ENCODE measurements at places on chromosomes 13 and 19.

GRCh38 chr19:57546513-57546912 is 13.2 kb downstream of the ZNF550 start:
- DNase-seq, result no peak

DNA sequence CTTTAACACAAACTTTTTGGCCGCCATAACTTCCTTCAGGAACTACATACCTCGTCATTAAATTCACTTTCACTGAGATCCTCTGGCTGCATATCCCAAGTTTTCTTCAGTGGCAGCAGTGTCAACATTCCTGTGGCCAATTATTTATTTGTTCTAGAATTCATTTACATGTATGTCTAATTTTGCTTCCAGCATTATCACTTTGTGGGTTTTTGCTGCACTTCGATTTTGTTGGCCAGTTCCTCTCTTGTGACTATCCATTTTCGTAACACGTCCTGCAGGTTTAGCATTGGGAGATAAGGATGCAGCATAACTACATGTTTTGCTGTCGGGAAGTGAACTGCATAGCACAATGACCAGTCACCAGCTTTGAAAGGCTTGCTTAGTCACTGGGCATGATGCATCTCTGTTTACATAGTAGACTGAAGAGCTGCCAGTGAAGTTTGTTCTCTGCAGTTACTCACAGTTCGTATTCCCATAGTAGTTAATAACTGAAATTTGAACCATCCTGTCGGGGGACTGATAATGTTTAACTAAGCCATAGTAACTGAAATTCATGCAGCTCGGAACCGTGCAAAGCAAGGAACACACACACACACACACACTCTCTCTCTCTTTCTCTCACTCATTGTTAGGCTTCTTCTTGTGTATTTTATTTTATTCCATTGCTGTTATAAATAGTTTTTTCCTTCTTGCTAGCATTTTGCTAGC is 28.3 kb downstream of the ZNF507 start:
- DNase-seq, result no peak

DNA sequence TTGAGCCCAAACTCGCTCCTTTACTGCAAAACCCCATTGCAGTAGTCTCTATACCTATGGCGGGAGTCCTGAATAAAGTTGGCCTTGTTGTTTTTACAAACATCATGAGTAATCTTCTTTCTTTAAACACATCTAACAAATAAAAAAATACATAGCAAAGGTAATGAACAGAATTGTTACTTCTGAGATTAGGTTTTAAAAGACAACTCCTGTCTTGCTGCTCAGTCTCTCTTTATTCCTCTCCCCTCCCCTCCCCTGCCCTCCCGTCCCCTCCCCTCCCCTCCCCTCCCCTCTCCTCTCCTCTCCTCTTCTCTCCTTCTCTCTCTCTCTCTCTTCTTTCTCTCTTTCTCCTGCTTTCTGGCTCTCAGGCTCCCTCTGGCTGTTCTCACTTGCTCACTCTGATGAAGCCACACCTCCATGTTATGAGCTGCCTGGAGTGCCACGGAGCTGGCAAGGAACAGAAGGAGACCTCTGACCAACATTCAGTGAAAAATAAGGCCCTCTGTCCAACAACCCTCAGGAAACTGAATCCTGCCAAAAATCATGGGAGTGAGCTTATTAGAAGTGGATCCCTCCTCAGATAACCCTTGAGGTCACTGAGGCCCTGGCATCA is 300.7 kb upstream of the MIR17HG start:
- DNase-seq, result no peak

DNA sequence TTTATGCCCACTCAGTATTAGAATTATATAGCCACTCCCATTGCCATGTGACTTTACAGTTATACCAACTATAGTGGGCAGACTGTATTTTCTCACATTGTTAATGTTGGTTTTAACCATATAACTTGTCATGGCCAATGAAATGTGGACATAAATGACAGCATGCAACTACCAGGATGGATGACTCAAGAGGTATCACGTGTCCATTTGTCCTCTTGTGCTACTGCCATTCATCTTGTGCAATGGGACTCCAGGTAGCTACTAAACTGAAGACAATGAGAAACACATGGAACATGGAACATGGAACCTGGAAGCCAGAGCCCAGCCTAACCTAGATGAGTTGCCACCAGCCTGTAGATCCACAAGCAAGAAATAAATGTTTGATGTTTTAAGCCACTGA is 242.7 kb upstream of the IPO5 start:
- DNase-seq, result no peak

GRCh38 chr13:52797176-52797575 is 51.3 kb downstream of the PCDH8 start:
- no peak for DNase-seq

GRCh38 chr19:58397533-58398037 is 2.1 kb downstream of the RNF225 start:
- no peak for DNase-seq

DNA sequence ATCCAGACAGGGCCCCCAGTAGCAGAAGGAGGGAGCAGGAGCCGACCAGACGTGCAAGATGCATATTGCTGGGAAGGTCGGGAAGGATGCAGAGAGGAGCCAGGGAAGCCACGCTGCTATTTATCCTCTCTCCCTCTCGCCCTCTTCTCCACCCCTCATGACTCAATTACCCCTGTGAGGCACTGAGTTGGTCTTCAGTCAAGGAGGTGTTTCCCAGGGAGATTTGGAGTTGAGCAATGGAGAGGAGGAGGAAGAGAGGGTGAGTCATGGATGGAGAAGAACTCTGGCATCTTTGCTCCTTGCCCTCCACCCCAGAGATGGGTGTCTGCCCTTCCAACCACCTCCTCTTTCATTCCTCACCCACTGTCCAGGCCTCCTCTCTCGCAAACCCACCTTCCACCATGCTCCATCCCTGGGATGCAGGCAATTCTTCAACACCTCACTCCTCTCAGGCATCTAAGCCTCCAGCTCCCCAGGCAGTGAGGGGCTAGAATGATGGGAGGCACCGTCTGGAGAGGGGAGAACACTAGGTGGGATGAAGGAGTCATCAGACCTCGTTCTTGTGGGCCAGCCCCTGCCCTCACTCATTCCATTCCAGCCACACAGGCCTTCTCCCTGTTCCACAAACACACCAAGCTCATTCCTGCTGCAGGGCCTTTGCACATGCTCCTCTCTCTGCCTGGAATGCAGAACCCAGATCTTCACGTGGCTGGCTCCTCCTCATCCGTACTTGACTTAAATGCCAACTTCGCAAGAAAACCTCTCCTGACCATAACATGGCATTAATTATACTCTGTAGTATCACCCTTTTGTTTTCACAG is at the start of gene SBSN:
Gene SBSN, minus strand, starts transcription at position 94 of the 821 bp plus-strand sequence. Its CDS starts 30 bp downstream, at position 64.
- no peak for DNase-seq
